ENCODE measurements at places on chromosomes 16 and 17.

DNA sequence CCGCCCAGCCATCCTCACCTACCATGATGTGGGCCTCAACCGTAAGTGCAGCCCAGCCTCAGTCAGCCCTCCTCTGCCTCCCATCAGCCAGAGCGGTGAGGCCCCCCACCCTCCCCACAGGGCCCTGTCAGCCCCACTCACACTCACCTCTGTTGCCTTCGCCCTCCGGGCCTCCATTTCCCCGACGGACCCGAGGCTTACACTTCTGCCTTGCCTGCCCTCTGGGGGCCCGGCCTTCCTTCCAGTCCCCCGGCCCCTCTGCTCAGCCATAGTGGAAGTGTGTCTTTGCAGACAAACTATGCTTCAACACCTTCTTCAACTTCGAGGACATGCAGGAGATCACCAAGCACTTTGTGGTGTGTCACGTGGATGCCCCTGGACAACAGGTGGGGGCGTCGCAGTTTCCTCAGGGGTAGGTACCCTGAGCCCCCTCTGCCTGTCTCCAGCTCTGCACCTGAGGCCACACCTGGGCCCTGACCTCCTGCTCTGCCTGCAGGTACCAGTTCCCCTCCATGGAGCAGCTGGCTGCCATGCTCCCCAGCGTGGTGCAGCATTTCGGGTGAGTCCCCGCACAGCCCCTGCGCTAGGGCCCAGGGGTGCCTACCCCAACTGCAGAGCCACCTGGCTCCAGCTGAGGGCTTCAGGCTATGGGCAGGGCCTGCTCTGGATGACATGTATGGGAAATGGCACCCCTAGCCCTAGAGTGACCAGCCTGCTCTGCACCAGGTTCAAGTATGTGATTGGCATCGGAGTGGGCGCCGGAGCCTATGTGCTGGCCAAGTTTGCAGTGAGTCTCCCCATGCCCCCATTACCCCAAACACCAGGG is 4.1 kb downstream of the NDRG4 start:
- no peak for DNase-seq

DNA sequence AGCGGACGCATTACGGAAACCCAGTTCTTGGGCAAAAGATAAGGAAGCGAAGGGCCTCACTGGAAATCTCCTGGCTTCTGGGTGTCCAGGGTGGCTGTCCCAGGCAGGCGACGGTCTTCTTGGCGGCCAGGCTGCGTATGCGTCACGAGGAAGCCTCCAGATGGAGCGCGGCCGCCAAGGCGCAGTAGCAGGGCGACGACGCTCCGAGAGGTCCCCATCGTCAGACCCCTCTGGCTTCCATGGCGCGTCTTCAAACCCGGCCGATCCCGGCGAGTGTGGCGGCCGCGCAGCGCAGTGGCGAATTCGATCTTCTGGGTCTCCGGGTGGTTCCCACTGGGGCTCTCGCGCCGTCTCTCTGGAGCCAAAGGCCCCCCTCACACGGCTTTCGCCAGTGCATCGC is 13.8 kb upstream of the ANKRD40CL start:
- DNase-seq: no peak

- DNase-seq: no peak
Measured at GRCh38 chr17:69117855-69118784, 23.6 kb downstream of the ABCA6 start.

- no peak for DNase-seq
Measured at GRCh38 chr16:50531359-50531758, 16.8 kb upstream of the NKD1 start.

- DNase-seq: no peak
Measured at GRCh38 chr16:49622084-49622390, 233.9 kb downstream of the ZNF423 start.

Data from activated T-helper 2 cell treated with anti-CD3 and anti-CD28 coated beads, Interferon-gamma antibody, Interleukin-2, Interleukin-4, amounts not matched to agents 10 μg/mL and 5 μg/mL and 100 μg/mL, durations not matched to agents 14 hours and 24 hours and 36 hours (primary cell).